Temporal lobe (tissue), 4 donors: ENCODE measurements at places on chromosomes 6 and 20. TPM values are rescaled to one million over a fixed set of nuclear protein-coding genes. Genes with fewer than 3 reads are reported as not detected.

RPP40 gene
- total RNA-seq, result 8.1 TPM

GSTA1 gene
- total RNA-seq, result not detected

C6orf15 gene
- not detected for total RNA-seq

TAGAP gene
- total RNA-seq, result 0.49 TPM
